ENCODE measurements at places on chromosomes 5 and 9. TPM values are rescaled to one million over a fixed set of nuclear protein-coding genes. Genes with fewer than 3 reads are reported as not detected.

- DNase-seq = no peak
These were observed 150.1 kb upstream of the STK32A start for GRCh38 chr5:147084702-147085101.

Gene BARHL1
- not detected for total RNA-seq

Gene SH3RF2
- total RNA-seq = 4.2 TPM

GRCh38 chr5:170252720-170253350 lies 20.1 kb downstream of the C5orf58 start:
- DNase-seq = no peak

Gene ABL1
- 78.7 TPM for total RNA-seq

DNA sequence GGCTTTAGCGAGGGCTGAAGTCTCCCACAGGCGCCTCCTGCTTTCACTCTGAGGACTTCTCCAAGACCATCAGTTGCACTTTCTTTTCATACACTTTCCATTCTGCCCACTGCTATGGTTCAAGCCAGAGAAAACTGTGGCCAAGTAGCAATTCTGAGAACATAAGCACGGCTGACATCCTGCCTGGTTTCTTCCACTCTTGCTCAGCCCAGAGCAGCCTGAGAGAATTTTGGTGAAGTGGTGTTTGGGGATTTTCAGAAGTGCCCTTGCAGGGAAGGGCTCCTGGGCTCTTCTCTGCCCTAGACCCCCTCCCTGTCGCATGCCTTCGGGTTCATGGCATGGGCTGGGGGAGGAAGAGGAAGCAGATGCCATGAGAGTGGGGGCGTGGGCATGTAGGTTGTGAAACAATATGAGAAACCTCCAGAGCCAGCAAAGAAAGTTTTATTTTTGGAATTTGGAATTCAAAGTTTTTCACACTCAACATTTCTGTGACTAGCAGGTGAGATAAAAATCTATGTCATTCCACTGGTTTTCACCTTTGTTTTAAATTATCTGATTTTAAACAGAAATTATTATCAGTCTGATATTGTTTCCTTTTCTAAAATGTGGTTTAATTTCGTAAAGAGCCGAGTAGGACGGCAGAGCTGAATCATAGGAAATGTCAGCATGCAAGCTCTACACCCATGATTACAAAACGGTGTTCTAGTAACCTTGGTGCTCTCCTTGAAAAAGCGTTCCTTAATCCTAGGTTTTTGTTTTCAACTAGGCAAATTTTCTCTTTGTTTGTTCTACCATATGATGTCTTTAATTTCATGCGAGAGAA lies 27.8 kb upstream of the TNFSF8 start:
- no peak for DNase-seq

DNA sequence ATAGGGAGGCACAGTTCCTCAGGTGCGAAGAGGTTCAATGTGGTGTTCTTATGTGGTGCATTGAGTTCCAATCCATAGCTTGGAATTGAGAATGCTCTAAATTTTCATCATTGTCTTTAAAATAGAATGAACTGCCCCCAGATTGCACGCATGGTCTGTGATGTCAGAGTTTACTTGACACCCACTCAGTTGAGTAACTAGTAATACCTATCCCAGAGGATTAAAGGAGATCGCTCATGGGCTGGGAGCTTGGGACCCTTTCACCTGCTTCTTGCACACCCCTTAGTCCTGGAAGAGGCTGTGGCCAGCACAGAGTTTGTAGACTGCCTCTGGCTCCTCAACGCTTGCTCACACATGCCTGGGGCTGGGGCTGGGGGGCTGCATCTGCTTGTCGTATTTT lies 95.1 kb upstream of the OTULINL start:
- DNase-seq = no peak

- DNase-seq = no peak
These were observed 112.2 kb upstream of the LHFPL2 start for GRCh38 chr5:78760770-78761169.

DNA sequence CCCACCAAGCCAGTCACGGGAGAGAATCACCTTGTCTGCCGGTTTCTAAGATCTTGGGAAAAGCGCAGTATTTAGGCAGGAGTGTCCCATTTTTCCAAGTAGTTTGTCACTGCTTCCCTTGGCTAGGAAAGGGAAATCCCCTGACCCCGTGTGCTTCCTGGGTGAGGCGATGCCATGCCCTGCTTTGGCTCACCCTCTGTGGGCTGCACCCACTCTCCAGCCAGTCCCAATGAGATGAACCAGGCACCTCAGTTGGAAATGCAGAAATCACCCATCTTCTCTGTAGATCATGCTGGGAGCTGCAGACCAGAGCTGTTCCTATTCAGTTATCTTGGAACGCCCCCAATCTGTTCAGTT lies 116.9 kb downstream of the RAB3C start:
- no peak for DNase-seq

Gene TOPORS
- 18.0 TPM for total RNA-seq

GRCh38 chr5:115087951-115088350 lies 81.8 kb downstream of the TRIM36 start:
- no peak for DNase-seq

GRCh38 chr5:155926031-155926430 lies 400.9 kb upstream of the SGCD start:
- no peak for DNase-seq

- DNase-seq = no peak
These were observed 469.0 kb upstream of the PTGER4 start for GRCh38 chr5:40210694-40211093.

DNA sequence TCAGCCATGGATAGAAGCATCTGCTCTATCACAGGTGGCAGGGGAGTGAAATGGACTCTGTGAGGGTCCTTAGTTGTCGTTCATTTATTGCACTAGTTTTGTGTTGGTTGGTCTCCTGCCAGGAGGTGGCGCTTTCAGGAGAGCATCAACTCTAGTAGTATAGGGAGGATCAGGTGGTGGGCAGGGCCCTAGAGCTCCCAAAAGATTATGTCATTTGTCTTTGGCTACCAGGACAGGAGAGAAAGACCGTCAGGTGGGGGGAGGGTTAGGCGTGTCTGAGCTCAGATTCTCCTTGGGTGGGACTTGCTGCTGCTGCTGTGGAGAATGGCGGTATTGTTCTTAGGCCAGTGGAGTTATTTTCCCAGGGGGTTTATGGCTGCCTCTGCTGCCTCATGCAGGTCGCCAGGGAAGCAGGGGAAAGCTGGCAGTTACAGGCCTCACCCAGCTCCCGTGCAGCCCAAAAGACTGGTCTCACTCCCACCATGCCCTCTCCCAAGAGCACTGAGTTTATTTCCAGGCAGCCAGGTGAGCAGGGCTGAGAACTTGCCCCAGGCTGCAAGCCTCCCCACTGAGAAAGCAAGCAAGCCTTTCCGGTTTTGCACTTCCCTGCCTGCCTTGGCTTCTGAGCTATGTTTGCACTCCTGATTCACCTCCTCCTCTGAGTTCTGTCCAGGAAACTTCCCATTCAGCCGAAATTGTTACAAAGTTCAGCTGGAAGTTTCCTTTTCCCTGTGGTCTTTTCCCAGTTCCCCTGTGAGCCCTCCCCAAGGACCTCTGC lies 317.3 kb downstream of the TAF11L14 start:
- no peak for DNase-seq

Gene HABP4
- total RNA-seq = 23.4 TPM

DNA sequence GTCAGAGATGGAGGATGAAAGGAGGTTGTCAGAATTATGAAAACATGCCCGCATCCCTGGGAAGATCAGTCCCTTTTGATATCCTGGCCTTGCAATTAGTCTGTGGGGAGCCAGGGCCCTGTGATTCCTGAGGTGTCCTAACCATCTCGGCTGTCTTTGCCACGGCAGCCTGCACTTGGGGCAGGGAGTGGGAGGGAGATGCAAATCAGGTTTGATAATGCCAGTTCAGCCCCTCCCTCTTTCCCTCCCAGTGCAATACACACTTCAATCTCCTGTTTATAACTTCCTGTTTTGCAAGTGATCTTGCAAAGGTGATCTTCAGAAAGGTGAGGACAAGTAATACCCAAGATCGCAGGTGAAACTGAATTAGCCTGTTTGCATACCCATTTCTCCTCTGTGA lies 114.0 kb upstream of the ALDH1B1 start:
- DNase-seq = no peak

DNA sequence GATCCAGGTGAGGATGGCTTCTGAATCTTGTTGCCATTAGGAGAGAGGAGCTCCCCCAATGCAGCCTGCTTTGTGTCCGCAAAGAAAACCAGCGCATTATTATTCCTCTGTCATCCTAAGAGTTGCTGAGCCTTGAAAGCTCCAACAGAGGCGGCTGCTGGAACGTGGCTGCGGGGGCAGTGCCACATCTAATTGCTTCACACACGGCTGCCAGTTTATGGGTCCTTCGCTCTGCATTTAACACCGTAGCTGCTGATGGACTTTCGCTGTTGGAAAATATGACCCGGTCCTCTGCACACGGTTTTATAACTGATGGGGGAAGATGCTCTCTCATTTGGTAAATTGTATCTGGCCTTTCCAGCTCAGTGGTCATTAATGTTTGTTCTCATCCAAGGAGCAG lies 38.0 kb downstream of the ZNF622 start:
- no peak for DNase-seq

GRCh38 chr9:110114859-110115201 lies 93.1 kb downstream of the C9orf152 start:
- DNase-seq = no peak

Gene NIPAL4
- 1.2 TPM for total RNA-seq

GRCh38 chr9:93461414-93461743 lies 8.0 kb upstream of the FAM120AOS start:
- no peak for DNase-seq

Gene MARCOL
- not detected for total RNA-seq

- no peak for DNase-seq
These were observed 10.8 kb downstream of the KCNT1 start for GRCh38 chr9:135712613-135713295.

Gene MED27
- 10.9 TPM for total RNA-seq

DNA sequence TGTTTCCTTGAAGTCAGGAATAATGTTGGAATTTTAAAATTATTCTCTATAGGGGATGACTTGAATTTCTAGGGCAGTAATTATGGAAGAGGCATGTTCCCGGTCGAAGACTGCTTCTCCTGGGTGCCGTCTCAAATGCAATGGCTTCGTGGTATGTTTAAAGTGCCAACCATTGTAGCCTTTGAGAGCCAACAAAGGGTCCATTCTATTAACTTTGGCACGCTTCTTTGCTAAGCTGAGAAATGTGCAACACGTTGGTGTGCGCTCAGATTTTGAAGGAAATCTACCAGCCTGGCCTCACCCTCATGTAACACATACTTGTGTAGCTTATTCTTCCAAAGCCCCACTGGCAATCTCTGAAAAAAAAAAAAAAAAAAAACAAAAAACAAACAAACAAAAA lies 221.2 kb upstream of the ANKH start:
- DNase-seq = no peak

GRCh38 chr5:32276173-32276853 lies 36.4 kb downstream of the MTMR12 start:
- DNase-seq = no peak

DNA sequence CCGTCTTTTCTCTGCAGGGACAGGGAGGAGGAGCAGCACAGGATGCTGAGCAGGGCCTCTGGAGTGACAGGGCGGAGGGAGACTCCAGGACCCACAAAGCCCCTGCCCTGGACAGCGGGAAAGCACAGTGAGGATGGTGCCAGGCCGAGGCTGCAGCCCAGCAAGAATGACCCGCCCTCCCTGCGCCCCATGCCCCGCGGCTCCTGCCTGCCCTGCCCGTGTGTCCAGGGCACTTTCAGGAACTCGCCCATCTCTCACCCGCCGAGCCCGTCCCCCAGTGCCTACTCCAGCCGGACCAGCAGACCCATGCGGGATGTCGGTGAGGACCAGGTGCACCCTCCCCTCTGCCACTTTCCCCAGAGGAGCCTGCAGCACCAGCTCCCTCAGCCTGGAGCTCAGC lies 9.1 kb upstream of the EXOC3 start:
- DNase-seq = no peak

GRCh38 chr5:125274211-125274610 lies 527.8 kb upstream of the ZNF608 start:
- no peak for DNase-seq

DNA sequence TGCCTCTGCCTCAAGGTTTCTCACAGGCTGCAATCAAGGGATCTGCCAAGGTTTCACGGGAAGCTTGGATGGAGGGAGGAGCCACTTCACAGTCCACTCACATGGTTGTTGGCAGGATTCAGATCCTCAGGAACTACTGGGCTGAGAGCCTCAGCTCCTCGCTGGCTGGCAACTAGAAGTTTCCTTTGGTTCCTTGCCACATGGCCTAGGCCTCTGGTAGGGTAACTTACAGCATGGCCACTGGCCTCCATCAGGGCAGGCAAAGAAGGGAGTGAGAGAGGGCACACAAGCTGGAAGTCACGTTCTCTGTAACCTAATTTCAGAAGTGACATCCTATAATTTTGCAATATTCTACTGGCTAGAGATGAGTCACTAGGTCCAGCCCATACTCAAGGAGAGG lies 32.2 kb downstream of the SPOCK1 start:
- DNase-seq = no peak

DNA sequence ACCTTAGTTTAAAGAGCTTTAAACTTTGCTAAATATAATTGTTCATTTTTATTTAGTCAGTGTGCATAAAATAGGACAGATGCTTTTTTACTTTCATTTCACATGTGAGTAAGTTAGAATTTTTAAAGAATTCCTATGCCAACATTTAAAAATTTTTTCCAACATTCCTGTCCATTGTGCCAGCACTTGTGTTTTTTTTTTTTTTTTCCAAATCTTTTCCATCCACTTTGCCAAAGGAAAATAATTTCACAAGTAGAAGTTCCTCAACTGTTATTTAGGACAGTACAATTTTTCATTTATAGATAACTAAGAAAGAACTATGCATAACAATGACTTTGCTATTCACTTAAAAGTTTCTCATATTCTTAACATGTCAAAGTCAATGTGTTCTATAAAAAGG lies 189.5 kb downstream of the ADAMTS6 start:
- DNase-seq = no peak

- no peak for DNase-seq
These were observed 89.8 kb downstream of the NREP start for GRCh38 chr5:111667128-111667736.

DNA sequence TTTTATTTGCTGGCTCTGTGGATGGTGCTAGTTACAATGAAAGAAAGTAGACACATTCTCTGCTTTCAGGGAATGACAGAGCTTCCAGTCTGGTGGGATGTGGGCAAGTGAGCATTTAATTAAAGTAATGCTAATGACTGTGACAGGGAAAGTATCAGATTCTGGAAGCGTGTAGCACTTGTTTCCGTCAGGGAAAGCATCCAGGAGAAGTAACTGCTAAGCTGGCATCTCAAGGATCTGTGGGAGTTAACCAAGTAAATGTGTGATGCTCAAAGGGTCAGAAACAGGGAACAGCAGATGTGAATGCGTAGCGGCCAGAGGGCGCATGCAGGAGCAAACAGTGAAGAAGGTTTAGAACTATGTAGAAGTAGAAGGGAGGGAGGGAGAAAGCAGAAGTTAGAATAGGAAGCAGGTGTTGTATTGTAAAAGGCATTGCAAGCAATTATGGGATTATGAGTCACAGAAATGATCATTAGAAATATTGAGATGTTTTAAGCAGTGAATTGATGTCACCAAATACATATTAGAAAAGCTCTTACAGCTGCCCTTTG lies 12.2 kb downstream of the KLHL9 start:
- DNase-seq = no peak
